ENCODE measurements at places on chromosomes 5 and 9.

DNA sequence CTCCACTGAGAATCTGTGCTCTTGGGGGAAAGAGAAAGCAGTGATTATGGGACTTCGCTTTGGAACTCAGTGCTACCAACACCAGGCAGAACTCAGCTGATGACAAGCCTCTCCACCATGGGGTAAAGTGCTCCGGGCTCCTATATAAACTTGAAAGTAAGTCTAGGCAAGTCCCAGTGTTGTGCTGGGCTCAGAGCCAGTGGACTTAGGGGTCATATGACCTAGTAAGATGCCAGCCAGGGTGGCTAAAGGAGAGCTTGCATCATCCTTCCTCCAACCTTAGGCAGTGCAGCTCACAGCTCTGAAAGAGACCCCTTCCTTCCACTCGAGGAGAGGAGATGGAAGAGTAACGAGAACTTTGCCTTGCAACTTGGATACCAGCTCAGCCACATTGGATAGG, 35.1 kb upstream of the FREM1 start:
- ATAC-seq = no peak

- ATAC-seq = no peak
Measured at GRCh38 chr9:77744841-77745430, 96.8 kb upstream of the GNA14 start.

GRCh38 chr5:81334304-81335061, 33.1 kb downstream of the ZCCHC9 start:
- no peak for ATAC-seq

DNA sequence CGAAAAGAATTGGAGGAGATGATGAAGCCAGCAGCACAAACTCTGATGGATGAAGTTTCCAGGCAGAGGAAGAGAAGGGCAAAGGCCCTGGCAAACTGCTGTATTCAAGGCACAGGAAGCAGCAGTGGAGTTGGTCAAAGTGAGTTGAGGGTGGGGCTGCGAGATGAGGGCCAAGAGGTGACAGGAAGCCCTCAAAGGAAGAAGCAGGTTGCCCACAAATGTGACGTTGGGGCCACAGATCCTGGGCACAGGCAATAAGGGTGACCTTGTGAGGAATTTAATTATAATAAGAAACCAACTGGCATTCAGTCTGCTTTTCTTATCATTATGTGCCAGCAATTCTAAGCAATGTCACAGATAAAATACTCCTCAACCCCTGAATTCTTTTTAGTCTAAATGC, 261.8 kb downstream of the CTNND2 start:
- no peak for ATAC-seq

- no peak for ATAC-seq
Measured at GRCh38 chr9:127566351-127567001, 45.6 kb upstream of the STXBP1 start.

DNA sequence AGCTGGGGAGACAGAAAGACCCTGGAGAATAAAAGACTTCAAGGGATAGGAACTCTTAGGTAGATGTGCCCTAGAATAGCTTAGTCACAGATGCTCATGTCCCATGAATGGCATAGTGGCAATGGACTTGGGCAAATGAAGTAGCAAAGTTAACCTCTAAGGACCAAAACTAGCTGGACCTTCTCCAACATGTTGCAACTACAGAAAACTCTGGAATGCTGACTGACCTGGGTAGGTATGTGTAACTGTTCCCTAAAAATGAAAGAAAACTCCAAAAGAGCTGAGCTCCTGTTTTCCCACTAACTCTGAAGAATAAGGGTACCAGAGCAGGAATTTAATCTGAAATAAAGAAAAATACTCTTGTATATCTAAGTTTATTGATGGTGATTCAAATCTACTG, 12.5 kb upstream of the LPAR1 start:
- no peak for ATAC-seq

DNA sequence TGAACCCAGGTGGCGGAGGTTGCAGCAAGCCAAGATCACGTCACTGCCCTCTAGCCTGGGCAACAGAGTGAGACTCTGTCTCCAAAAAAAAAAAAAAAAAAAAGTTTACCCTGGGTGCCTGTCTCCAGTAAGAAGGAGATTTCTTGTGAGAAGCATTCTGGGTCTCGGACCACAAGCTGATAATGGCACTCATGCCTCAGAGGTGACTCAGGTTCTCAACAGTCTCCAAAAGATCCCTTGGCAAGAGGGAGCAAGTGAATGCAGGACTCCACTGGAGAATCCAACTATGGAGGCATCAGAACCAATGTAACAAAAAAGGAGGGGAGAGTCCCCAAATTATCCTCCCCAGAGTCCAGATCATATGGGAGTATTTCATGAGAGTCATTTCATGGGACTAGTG, 106.0 kb upstream of the LRRTM2 start:
- no peak for ATAC-seq

DNA sequence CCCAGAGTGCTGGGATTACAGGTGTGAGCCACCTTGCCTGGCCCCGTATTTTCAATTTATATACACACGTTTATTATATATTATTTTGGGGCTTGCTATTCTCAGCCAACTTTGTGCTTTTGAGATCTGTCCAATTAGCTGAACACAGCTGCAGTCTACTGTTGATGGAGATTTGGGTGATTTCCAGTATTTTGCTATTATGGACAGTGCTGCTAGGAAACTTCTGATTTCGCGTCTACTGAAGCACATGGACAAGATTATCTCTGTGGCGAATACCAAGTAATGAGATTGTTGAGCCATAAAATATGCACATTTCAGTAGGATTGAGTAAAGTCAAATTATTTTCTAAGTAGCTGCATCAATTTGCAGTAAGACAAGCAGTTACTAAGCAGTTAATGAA, 1731.2 kb upstream of the CDH6 start:
- no peak for ATAC-seq

GRCh38 chr5:135243556-135244285, 155.3 kb downstream of the MACROH2A1 start:
- ATAC-seq = peak; percentile 64

GRCh38 chr9:70110194-70111041, 66.8 kb downstream of the MAMDC2 start:
- ATAC-seq = peak; percentile 31

DNA sequence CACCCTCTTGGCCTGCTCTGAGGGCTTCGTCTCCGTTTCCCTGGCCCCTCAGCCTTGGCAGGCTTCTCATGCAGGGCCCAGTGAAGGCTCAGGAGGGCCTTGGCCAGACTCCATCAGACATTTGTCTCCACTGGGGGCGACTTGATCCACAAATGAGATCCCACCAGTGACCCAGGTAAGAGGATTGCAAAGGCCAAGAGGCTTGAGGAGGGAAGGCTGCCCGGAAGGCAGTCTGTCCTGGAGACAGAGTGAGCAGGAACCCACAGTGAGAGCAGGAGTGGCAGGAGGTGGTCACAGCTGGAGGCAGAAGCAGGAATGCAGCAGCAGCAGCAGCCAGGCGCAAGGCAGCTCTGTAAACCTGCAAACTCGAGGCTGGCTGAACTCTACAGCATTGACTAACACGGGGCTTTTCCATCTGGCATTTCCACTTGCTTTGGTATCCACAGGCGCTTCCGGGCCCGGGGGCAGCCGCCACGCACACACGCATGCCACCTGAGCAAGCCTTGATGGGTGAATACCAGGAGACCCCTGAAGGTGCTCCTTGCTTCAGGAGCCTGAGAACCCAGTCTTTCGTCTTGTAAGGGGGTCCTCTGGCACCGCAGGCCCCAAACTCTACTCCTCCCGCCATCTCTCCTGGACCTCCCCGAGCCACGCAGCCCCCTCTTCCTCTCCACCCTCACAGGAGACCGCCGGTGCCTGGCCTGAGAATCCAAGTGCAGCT, 14.7 kb downstream of the MGAT1 start:
- ATAC-seq = no peak

GRCh38 chr5:76488969-76489368, 85.9 kb downstream of the IQGAP2 start:
- ATAC-seq = no peak

DNA sequence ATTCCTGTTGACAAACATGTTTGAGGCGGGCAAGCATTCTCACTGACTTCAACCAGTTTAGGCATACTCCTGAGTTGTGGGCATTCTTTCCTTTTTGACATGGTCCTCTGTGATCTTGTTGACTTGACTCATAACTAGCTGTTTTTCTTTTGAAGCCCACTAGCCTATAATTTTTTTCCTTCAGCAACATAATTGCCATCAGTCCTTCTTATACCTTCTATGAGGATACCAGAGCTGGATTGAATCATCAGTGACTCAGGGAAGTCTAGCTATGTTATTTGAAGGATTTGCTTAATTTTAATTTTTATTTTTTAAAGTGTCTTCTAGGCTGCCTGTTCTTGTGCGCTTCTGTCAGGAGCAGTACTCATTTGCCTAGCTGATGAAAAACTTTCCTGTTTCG, 259.5 kb downstream of the NR3C1 start:
- no peak for ATAC-seq

DNA sequence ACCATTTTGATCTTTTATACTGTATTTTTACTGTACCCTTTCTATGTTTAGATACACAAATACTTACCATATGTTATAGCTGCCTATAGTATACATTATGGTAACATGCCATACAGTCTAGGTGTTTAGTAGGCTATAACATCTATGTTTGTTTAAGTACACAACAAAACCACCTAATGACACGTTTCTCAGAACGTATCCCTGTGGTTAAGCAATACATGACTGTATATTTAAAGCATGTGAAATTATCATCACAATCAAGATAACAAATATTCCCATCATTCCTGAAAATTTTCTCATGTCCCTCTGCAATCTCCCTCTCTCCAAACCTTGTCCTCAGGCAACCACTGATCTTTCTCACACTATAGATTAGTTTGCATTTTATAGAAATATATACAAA, 66.4 kb upstream of the SUSD1 start:
- no peak for ATAC-seq

DNA sequence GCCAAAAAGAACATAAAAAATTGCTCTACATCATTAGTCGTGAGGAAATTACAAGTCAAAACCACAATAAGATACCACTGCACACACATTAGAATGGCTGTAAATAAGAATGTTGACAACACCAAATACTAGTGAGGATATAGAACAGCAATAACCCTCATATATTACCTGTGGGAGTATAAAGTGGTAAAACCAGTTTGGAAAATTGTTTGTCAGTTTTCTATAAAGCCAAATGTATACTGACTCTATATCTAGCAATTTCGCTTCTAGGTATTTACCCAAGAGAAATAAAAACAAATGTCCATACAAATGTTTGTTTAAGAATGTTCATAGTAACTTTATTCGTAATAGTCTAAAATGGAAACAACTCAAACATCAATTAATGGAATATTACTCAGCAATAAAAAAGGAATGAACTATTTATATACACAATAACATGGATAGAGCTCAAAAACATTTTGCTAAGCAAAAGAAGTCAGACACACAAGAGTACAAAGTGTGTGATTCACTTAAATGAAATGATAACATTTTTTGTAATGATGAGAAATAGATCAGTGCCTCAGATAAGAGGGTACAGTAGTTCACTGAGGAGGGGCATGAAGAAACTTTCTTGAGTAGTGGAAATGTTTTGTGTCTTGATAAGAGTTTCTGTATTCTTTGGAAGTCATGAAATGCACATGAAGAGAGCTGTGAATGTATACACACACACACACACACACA, 219.6 kb upstream of the ZNF462 start:
- ATAC-seq = no peak

GRCh38 chr9:32294106-32294505, 90.3 kb upstream of the ACO1 start:
- no peak for ATAC-seq

DNA sequence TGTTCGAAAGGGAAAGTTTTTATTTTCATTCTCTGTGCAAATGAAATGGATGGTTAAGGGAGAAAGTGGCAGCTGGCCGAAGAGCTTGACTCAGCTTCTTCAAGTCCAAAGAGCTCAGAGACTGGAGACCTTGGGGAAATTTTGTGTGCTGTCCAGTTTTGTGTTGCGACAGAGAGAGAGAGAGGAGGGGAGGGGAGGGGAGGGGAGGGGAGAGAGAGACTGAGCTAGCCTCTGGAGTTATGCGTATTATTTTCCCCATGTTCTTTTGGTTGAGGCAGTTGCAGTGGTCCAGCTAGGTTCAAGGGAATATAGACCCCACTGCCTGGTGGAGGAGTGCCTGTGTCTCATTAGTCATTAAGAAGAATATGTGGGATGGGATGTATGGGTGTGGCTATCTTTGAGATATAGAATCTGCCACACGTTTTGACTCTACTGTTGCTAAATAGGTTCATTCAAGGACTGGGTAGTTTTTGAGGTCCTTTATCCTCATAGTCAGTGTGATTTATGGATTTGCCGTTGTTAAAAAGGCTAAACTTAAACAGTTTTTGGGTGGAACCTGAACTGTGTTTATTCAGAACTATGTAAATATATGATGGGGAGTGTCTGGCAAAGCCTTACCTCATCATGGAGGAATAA, 69.7 kb downstream of the ARHGAP26 start:
- peak; percentile 88 for ATAC-seq

DNA sequence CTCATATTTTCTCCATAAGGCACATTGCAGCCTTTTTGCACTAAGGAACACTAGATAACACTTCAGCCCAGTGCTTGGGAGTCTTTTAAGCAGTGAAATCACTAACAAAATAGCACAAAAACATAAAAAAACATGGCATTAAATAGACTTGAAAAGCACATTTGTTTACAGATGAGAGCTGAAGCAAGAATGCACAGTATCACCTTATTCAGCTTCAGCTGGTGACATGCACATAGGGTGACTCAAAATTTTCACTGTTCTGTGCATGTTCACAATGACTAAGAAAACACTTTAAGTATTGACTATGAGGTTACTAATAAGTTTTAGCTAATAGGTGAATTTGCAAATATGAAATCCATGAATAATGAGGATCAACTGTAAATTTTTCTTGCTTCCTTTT, 293.9 kb upstream of the TARS1 start:
- no peak for ATAC-seq

- ATAC-seq = no peak
Measured at GRCh38 chr5:36719282-36719681, 112.9 kb downstream of the SLC1A3 start.

GRCh38 chr9:21070906-21071305, 6.8 kb downstream of the IFNB1 start:
- no peak for ATAC-seq

DNA sequence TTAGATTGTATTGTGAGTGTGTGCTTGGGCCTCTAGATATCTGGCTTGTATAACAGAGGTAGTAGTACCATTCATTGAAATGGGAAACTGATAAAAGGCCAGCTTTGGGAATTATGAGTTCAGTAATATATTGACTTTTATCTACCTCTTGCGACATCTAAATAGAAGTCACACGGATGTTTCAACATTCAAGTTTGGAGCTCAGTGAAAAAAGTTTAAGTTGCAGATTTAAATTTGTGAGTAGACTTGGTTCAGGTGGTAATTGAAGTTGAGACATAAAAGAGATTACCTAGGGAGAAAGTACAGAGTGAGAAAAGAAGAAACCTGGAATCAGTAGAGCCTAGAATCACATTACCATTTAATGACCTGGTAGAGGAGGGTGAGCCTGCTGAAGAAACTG, 189.5 kb downstream of the FER start:
- no peak for ATAC-seq

GRCh38 chr5:72138943-72139521, 31.8 kb downstream of the MAP1B start:
- no peak for ATAC-seq

GRCh38 chr5:96338091-96338490, 95.0 kb downstream of the PCSK1 start:
- no peak for ATAC-seq

Measured in motor neuron (in vitro differentiated cells).